T-helper 9 cell (primary cell): ENCODE measurements at places on chromosomes 16 and 17.

- DNase-seq: peak; percentile 67
Measured at GRCh38 chr16:75097941-75098901, 18.4 kb downstream of the LDHD start.

DNA sequence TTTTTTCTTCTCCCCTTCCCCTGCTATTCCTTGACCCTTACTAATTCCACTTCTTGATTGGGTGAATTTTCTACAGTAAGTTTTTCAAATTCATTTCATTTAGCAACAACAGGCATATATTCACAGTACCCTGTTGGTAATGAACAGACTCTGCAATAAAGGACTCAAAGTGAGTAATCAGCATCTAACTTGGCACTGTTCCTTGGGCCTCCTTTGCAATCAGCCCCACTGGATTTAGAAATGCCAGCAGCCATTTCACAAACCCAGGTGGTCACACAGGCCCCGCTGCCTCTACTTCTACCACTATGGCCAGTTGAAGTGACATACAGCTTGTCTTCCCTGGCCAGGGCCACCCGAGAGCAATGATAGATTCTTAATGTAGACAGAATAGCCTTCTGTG is 113.8 kb downstream of the CYB561 start:
- no peak for DNase-seq

GRCh38 chr17:69936996-69937395 is 138.0 kb upstream of the KCNJ16 start:
- DNase-seq: no peak

DNA sequence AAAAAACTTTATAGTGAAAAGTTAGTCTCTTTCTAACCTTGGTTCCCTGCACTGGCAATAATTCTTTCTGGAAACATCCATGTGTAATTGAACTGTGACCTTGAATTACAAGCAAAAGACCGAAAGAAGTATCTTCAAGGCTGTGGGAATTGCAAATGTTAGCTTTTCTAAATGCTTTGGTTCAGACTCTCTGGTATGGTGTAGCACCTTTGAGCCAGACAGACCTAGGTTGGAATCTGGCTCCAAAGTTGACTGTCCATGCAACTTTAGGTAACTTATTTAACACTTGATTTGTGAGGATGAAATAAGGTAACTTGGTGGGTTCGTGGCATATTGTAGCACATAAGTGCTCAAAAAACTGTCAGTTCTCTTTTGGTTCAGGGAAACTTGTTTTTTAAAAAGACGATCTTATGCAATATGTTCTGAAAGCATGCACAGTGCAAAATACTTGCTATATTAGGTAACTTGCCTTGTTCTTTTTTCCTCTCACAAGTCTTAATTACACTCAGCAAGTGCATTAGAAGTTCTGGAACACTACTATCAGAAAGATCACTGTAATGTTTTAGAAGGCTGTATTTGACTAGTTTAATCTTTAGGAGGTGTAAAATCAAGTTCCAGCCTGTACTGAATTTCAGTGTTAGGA is 46.3 kb downstream of the TANGO6 start:
- no peak for DNase-seq

DNA sequence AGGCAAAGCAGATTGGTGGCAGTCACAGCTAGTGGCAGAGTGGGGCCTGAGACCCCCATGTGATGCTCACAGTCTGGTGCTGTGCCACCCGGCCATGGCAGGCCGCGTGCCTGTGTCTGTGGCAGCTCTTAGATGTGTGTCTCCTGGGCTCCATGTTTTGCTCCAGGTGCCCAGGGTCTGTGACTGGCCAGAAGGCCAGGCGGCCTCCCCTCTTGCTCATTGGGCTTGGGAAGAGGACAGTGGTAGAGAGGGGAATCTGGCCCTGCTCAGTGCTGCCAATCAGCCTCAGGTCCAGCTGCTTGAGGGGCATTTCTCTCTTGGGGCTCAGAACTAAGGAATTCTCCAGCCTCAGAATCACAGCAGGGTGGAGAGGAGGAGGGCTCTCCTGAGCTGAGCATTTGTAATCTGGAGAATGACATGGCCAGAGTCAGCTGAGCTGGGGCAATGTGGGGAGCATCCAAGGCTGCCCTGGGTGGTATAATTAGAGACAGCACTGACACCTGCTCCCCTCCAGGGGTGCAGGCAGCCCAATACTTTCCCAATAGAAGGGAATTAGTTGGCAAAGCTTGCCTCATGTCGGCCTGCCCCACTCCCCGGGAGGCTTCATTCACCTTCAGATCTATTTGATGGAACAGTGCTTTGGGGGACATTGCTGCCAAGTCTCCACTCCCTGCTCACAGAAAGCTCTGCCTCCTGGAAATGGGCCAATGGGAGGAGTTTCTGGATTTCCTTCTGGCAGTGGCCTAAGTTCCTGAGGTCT is 2.7 kb upstream of the LASP1NB start:
- no peak for DNase-seq

- DNase-seq: no peak
Measured at GRCh38 chr17:50501054-50501453, 7.2 kb upstream of the MYCBPAP start.

DNA sequence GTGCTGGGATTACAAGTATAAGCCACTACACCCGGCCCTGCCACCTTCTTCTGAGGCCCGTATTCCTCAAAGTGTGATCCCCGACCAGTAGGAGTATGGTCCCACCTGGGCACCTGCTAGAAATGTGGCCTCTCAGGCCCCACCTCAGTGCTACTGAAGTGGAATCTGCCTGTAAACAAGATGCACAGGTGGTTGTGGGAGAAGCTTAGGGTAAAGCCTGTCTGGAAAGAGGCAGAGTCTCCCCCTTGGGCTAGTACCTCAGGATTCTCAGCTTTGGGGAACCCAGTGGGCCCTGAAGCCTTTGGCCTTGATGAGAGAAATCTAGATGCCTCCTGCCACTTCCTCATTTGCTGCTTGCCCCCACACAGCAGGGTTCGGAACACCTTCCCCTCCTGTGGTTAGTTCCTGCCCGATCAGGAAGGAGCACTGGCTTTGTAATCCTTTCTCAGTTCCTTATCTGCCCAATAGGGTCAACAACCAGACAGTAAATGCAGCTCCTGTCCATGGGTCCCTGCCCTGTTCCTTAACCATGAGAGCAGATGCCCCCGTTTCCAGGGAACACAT is 25.2 kb downstream of the TK2 start:
- no peak for DNase-seq

- no peak for DNase-seq
Measured at GRCh38 chr17:73069164-73069770, 23.2 kb downstream of the SLC39A11 start.

DNA sequence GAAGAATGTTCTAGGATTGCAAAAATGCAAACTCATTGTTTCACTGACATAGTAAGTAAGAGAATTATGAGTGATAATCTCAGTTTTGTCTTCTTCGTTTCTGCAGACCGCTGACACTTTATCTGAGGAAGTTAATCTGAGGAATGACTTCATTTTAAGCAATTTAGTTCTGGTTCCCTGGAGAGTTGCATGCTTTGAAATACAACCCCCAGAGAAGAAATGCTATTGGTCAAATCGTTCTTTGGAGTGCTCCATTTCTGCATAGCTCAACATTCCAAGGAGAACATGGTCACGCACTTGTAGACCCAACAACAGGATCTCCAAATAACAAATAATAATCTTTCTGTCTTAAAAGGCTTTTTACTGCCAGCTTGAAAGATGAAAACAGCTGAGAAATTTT is 427.1 kb downstream of the GRIN2A start:
- DNase-seq: no peak

DNA sequence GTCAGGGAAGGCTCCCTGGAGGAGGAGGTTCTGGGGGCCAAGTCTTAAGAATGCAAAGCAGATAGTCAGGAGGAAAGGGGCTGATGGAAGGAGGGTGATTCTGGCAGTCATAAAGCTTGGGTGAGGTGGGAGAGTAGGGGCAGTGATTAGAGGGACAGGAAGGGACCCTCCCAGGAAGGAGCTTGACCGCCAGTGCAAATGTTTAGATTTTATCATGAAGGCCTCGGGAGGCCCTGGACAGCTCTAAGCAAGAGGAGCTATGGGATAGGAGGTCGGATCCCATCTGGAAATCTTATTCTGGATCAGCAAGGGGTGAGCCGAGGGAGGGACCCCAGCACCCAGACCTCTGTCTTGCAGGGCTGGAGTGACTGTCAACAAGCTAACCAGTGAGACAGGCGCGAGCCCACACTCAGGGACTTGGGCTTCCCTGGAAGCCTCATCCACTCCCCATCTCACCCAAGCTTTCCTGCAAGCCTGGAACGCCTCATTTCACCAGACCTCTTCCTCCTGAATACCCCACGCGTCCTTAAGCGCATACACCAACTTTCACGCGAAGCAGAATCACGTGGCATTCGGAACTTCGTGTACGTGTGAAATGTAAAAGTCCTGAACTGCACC is 52.0 kb upstream of the CBX4 start:
- DNase-seq: no peak

DNA sequence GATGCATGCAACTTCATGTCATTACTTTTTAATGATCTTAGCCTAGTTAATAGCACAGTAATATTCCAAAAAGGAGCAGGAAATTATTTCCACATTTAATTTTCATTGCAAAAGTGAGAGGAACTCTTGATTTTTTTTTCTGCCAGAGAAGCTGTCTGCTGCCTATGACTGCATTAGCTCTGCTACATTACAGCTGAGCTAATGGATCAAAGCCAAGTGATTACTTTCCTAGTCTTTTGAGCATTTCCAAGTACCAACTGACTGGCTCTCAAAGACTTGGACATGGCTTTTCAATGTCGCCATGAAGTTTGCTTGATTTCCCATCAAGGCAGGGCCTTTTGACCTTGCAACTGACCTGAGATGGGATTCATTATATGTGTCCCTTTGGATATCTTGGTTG is 356.6 kb upstream of the XYLT1 start:
- no peak for DNase-seq

DNA sequence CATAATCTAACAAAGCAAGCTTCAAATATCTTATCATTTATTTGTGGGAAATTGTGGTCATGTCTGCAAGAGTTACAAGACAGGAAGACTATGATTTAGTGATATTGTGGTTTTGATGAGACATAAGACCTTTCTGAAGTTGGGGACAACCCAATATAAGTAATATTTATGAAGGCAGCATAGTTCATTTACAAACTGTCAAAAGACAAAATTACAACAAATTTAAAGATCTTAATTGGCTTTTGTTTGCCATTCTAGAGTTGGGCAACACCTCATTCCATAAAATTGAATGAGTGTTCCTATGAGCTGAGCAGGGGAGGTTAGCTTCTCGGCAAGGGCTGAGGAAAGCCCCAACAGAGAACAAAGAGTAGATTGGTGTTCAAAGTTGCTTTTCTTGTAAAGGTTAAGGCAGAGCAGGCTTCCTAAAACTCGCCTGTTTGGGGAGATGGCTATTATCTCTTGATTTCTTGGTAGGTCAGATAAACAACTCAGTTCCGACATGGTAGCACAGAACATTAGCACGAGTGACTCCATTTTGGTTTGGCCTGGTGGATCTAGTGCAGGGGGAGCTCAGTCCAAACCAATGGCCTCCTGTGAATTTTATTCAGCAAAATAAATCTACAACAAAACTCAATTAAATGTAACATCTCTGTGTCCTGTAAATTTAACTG is 10.9 kb upstream of the MMD start:
- DNase-seq: no peak

GRCh38 chr17:72445055-72445991 is 324.5 kb downstream of the SOX9 start:
- DNase-seq: no peak

DNA sequence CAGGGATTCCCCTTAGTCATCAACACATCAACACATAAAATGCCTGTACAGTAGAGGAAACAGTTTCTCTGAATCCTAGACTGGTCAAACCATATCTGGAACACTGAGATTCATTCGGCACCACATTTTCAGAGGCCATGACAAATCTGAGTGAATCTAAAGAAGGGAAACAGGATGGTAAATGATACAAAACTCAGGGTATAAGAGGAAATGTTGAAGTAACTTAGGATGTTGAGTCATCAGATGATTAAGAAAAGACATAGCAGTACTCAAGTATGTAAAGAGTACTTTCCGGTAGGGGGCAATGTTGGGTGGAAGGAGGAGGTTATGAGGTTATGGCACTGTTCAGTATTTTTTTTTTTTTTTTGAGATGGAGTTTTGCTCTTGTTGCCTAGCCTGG is 358.5 kb upstream of the PMFBP1 start:
- no peak for DNase-seq

DNA sequence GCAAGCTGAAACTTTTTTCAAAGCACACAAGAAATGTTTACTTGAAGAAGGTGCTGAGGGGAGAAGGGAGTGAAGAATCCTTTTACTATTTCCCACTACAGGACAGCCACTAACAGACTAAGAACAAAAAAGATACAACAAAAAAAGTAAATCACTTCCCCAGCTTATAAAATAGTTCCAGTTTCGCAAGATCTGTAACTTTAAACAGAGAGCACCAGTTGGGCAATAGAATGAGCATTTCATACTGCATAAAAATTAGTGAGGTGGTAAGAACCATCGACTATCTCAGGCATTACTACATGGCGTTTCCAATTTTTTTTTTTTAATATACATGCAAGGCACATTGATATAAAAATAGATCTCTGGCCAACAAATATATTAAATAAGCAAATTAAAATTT is 11.1 kb downstream of the CRYBA1 start:
- no peak for DNase-seq

DNA sequence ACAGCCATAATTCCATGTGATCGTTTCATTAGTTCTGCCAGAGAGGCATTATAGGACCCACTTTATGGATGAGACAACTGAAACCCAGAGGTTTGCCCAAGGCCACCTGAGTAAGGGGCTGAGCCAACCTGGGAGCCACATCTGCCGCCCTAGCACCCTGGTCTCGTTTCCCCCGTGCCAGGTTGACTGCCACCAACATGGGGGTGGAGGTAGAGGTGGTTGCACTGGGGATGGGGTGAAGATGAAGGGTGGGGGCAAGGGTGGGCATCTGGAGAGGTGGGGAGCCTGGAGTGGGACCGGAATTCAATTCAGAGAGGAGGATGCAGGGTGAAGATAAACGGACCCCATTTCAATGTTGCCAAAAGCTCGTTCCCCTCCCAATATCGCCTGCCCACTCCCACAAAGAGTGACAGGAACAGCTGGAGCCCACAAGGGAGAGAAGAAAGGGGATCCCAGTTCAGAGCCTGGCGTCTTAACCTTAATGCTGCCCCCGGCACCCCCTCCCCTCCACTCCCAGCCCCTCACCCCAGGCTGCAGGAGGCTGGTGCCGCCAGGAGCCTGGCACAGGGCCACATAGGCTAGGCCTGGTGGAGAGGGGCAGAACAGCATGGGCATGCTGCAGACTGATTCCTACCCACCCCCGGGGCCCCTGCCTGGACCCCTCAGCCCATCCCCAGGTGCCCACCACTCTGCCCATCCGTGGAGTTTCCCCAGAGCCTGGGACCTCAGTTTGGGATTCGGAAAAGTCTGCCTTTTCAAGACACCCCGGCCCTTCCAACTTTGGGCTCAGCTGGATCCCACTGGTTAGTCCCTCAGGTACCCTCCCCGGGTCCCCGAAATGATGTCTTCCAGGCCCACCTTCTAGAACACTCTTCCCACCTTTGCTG is 29.6 kb downstream of the NGFR start:
- no peak for DNase-seq
